ENCODE measurements at places on chromosomes 12 and 14. TPM values are rescaled to one million over a fixed set of nuclear protein-coding genes. Genes with fewer than 3 reads are reported as not detected.

DNA sequence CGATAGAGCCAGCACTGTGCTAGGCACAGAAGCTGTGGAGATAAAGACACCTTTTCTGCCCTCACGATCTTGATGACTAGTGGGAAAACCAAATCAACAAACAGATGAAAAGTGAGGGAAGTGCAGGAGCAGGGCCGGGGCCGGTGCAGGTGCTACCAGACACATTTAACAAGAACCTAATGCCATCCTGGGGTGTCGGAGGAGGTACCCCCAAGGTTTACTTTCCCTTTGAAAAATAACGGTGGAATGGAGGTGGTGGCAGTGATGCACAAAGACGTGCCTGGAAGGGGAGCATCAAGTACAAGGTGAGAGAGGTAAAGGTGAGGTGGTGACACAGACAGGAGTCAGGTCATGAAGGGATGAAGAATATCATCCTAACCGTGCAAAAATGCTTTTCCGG lies 22.1 kb downstream of the SLC6A13 start:
- H3K27me3 ChIP-seq = peaks cover 4% of the 10 kb centered on the region
- H3K4me3 ChIP-seq = no peak overlapping the region
- H3K36me3 ChIP-seq = no peaks in the 10 kb centered on the region
- H3K27ac ChIP-seq = no peak overlapping the region
- DNase-seq = no peak
- H3K4me1 ChIP-seq = no peaks in the 10 kb centered on the region

DNA sequence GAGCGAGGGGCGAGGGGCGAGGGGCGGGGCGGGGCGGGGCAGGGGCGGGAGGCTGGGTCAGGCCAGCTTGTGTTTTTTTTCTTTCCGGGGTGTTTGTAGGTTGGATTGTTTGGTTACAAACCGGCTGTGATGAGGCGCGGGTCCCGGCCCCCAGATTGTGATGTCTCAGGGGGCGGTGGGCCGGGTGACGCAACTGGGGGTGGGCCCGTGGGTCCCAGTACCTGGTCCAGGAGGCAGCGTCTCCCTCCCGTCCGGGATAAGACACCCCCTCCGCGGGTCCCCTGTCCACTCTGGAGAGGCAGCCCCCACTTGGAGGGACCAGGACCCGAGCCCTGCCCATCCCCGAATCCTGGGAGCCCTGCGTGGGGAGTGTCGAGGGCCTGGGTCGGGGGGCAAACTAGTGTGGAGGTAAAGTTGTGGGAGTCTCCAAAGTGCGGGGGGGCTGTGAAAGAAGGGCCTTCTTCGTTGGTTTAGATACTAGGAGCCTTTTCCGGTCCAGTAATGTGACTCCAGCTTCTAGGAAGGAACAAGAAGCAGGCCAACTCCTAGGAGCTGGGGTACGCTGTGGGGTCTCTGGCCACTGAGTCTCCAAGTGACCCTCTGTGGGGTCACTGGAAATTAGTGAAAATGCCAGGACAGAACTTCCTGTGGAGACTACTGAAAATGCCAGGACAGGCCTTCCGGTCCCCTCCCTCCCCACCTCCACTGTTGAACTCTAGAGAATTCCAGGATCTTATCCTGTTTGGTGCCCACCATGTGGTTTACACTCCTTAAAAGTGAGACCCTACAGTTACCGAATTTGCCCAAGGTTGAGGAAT lies 579 bp upstream of the CLMN start:
- no peaks in the 10 kb centered on the region for H3K4me1 ChIP-seq
- H3K36me3 ChIP-seq = no peaks in the 10 kb centered on the region
- peak overlapping the region; percentile 48 for H3K4me3 ChIP-seq

DNA sequence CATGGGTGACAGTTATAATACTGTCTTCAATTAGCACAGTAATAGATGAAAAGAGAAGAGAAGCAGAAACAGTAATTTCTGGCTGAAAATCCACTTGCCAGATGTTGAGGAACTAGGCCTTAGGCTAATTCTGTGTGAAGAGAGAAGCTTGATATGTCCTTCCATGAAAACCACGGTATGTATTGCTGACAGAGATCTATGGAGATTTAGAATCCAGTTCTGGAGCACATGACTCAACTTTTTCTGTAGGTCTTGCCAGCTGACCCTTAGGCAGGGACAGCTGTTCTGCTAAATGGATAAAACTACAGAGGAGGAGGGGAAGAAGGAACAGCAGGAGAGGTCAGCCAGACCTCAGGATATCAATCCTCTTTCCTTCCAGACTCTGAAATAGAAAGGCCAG lies 211.5 kb downstream of the PRKD1 start:
- peaks cover 10% of the 10 kb centered on the region for H3K4me1 ChIP-seq
- H3K36me3 ChIP-seq = peaks cover 9% of the 10 kb centered on the region
- H3K27ac ChIP-seq = no peak overlapping the region
- H3K4me3 ChIP-seq = no peak overlapping the region
- peak; percentile 15 for DNase-seq
- no peaks in the 10 kb centered on the region for H3K27me3 ChIP-seq

DNA sequence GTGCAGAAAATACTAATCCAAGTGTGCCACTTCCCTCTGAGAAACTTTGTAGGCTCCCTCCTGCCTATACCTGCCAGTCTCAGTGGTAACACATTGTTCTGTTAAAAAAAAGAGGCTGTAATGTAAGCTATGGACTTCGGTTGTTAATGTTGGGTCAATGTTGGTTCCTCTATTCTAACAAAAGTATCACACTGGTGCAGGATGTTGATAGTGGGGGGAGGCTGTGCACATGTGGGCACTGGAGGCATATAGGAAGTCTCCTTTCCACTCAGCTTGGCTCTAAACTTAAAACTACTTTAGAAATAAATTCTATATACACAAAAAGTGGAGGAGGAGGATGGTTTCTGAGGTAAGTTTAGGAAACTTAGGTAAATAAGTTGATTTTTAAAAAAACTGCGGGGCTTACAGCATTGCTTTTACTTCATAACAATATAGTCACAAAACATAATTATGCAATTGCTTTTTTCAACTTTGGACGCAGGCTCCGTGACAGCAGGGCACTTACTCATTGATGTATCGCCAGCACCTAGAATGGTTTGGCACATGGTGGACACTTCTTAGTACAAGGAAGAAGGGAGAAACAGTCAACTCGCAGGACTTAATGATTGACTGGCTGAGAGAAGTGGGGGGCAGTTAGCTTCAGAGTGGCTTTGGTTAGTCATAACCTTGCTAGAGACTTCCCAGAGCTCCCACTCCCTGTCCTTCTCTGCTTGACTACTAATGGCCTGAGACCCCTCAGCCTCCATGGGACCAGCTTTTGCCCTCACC lies 7.9 kb upstream of the NYNRIN start:
- no peak overlapping the region for H3K27ac ChIP-seq
- DNase-seq = no peak
- no peak overlapping the region for H3K4me3 ChIP-seq

- peak overlapping the region; percentile 89 for H3K27ac ChIP-seq
- peak; percentile 92 for DNase-seq
- peak overlapping the region; percentile 44 for H3K4me3 ChIP-seq
- H3K4me1 ChIP-seq = peaks cover 31% of the 10 kb centered on the region
- H3K27me3 ChIP-seq = no peaks in the 10 kb centered on the region
Measured at GRCh38 chr12:96445691-96446583, 43.4 kb upstream of the CFAP54 start.

NAV3 gene
- total RNA-seq = 69.9 TPM

KDM2B gene
- total RNA-seq = 20.1 TPM

GRCh38 chr14:50573862-50574261 lies 13.9 kb downstream of the ATL1 start:
- no peaks in the 10 kb centered on the region for H3K4me1 ChIP-seq
- H3K27me3 ChIP-seq = no peaks in the 10 kb centered on the region
- H3K4me3 ChIP-seq = no peak overlapping the region
- no peaks in the 10 kb centered on the region for H3K36me3 ChIP-seq
- no peak overlapping the region for H3K27ac ChIP-seq
- no peak for DNase-seq

C1QL4 gene
- total RNA-seq = not detected

SLC35E3 gene
- 1.9 TPM for total RNA-seq

TAS2R7 gene
- total RNA-seq = not detected

PIWIL1 gene
- total RNA-seq = not detected

VAMP1 gene
- 17.3 TPM for total RNA-seq

DNA sequence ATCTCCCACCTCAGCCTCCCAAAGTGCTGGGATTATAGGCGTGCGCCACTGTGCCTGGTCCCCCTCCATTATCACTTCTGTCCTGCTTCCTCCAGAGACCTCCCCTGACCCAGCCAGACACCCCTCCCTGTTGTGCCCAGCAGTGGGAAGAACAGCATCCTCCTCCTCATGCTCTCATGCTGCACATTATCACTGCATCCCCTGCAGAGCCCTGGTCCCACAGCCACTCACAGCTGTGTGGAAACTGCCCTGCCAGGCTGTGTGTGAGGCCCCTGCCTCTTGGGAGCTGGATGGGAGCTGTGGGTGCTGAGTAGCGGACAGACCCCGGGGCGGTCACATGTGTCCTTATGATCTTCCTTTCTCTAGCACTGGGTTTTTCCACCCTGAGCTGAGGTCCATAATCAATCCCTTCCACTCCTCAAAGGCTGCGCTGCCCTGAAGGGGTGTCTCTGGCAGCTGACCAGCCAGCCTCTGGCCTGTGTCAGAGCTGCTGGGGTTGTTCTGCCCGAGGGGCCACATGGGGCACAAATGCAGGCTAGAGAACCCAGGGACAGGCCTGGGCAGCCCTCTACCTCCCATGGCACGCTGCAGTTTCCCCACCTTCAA lies 9.2 kb downstream of the HIP1R start:
- H3K27me3 ChIP-seq = no peaks in the 10 kb centered on the region
- DNase-seq = no peak
- no peak overlapping the region for H3K4me3 ChIP-seq
- H3K4me1 ChIP-seq = peaks cover 21% of the 10 kb centered on the region

FAM181A gene
- total RNA-seq = not detected

DNA sequence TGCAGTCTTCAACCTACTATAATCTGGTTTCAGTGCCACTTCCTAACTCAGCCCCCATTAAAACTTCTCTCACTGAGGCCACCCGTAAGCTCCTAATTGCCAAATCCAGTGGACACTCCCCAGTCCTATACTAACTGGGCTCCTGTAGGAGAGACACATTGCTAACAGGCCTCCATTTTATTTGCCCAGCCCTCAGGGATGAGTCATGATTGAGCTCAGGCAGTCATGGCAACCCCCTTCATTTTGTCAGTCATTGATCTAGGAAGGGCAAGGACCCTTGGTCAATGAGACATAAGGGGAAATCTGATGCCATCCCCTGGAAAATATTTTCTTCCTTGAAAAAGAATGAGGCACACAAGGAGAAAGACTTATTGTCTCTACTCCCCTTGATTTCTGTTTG lies 70.1 kb upstream of the HIF1A start:
- no peak overlapping the region for H3K27ac ChIP-seq
- no peaks in the 10 kb centered on the region for H3K36me3 ChIP-seq
- H3K4me3 ChIP-seq = no peak overlapping the region
- H3K27me3 ChIP-seq = no peaks in the 10 kb centered on the region
- DNase-seq = peak; percentile 25

DNA sequence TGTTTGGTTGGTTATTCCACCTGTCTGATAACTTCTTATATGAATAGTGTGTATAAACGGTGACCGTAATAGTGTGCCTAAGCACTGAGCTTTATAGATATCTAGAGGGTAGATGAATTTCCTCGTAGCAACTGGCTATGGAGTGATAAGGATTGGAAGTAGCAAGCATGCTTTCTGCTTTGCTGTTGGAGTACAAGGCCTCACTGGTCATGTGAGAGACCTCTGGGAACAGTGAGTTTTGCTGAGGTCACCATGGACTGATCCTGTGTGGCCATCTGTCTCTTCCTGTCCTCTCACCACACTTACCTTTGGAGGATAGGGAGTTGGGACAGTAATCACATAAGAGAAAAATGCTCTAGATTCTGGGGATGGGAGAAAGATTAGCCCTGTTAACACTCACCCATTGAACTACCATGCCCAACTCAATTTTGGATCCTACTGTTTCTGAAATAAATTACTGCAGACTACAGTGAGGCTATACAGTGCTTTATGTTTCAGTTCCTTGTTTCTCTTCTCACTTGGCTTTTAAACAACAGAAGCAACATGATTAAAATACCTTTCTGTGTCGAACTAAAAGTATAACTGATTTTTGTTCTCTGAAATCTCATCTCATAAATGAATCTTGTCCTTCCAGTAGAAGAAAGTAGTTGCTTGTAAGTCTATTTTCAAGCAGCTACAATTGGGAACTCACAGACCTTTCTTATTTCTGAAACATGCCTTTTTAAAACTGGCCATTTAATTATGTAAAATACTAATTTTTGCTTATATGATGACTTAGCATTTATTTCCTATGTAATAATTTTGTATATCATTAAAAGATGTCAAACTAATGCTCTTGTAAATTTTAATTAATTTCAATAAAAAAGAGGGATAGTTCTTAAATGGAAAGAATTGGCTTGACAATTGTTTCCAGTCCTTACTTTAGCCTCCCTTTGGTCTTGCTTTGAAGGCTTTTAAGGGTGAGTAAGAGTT lies 8.3 kb downstream of the TMX1 start:
- H3K4me1 ChIP-seq = no peaks in the 10 kb centered on the region
- no peak overlapping the region for H3K27ac ChIP-seq
- no peak overlapping the region for H3K4me3 ChIP-seq
- no peak for DNase-seq
- H3K27me3 ChIP-seq = no peaks in the 10 kb centered on the region
- H3K36me3 ChIP-seq = peaks cover 29% of the 10 kb centered on the region

KCNC2 gene
- total RNA-seq = not detected

DNA sequence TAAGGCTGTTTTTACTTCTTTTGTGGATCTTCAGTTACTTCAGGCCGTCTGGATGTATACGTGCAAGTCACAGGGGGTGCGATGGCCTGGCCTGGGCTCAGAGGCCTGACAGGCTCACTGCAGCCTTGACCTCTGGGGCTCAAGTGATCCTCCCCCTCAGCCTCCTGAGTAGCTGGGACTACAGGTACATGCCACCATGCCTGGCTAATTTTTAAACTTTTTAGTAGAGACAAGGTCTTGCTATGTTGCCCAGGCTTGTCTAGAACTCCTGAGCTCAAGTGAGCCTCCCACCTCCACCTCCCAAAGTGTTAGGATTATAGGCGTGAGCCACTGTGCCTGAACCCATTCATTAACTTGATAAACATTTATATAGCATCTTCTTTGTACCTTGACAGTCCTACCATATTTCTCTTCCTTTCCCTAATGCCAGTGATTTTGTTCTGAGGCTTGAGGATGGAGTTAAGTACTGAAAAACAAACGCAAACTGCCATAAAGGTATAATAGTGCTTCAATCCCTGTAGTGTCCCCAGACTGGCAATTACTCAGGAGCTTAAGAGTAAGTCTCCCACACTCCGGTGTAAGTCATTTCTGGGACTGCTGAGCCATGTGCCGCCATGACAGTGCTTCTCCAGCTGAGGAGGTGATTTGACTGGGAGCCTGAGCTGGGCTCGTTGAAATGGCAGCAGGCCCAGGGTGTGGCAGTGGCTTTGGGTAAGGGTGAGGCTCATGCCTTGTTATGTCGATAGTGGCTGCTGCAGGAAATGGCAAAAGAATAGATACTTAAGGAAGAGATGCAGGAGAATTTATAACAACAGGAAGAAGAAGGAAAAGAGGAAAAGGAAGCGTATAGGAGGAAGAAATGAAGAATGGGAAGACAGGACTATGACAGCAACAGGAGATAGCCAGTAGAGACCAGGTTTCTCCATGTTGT lies 43.7 kb upstream of the HECTD1 start:
- H3K4me1 ChIP-seq = no peaks in the 10 kb centered on the region
- H3K36me3 ChIP-seq = no peaks in the 10 kb centered on the region
- DNase-seq = no peak
- no peak overlapping the region for H3K4me3 ChIP-seq
